ENCODE measurements at places on chromosomes 6 and 20.

DNA sequence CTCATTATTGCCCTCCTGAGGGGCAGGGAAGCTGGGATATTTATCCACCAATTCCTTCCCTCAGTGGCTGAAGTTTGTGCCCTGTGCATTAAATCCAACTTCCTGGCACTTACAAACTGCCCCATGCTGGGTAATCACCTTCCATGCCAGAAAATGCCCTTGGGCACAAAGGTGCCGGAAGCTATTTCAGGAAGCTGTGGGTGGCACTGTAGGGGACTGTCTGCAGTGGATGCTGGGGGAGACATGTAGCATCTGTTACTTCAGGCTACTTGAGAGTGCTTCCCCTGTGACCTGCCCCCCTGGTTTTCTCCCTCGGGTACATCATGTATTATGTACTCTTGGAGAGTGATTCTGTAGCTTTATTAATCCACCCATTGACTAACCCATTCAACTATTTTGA, 24.7 kb upstream of the RALGAPA2 start:
- no peak for DNase-seq

GRCh38 chr6:378090-378957, 13.2 kb upstream of the IRF4 start:
- no peak for DNase-seq

- no peak for DNase-seq
These were observed 470.4 kb upstream of the SLC35B3 start for GRCh38 chr6:8905757-8906156.

DNA sequence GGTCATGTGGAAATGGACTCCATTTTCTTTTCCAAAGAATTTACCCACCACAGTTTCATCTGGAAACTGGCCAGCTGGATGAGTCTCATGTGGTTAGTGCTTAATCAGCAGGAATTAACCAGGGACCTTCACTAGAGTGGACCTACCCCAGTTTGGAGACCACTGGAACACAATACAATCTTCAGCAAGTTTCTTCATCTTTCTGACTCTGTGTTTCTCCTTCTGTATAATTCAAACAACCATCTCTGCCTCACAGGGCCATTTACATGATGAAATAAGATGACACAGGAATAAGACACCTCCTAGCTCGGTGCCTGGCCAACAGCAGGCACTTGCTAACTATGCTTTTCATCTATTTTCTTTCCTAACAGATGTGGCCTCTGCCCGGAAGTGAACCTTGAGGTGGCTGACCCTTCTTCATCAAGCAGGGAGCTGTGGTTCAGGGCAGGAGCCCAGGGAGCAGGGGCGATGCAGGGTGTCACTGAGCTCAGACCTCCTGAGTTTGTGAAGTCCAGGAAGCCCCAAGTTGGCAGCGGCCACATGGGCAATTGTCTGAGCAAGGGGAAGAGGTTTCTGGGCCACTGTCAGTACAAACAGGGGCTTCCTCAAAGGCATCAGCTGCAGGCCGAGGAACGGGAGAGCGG, 98.8 kb downstream of the SOD2 start:
- DNase-seq = no peak

DNA sequence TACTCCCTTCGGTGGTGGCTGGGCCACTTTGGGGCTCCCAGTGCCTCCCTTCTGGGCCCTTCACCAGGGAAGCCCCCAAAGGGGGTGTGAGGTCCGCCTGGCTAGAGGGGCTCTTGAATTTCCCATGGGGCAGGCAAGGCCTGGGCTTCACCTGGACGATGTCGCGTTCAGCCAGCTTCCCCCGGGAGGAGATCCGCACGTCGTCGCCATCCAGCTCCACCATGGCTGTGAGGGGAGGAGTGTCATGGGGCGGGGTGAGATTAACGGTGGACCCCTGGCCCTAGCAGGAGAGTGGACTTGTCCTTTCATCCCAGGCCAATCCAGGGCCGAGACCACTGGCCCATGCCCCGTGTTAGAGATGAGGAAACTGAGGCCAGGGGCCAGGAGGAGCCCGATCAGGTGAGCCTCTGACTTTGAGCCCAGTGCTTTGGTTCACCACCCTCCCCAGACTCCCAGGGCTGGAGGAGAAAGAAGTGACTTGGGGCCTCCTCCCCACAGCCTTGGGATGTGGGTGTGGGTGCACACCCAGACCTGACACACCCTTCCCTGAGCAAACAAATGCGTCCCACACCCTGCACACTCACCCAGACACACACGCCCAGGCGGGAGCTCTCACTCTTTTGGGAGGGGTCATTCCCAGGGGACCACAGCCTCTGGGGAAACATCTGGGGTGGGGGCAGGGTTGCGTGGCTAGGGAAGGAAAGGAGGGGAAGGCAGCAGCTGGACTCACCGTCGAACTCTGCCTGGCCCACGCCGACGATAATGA, 46.1 kb downstream of the RAB44 start:
- no peak for DNase-seq

GRCh38 chr20:6882561-6883291, 115.2 kb downstream of the BMP2 start:
- DNase-seq = no peak

DNA sequence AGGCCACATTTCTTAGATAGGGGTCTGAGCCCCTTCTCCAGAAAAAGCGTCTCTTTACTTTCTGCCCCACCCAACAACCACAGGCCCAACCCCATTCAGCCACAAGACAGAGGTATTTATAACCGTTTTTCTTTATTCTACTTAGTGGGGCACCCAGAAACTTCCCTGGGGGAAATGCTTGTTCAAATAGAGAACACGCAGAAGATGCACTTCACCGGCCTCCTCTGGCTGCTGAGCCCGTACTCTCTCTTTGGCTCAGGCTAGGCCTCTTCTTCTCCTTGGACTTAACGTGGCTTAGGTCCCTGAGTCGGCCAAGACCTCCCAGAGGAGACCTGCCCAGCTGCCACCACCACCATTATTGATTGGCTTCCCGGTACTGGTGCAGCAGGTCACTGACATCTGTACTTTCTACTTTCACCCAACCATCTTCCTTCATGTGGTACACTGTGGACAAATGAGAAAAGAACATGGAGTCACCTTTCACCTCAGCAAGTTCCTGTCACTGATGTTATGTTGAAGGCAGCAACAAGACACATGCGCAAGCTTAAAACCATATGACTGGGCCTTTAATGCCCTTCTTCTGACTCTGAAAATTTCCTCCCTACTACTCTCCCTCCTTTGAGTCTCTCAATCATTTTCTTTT, 2.2 kb upstream of the TAP2 start:
- no peak for DNase-seq

GRCh38 chr20:25085756-25086495, 4.0 kb upstream of the VSX1 start:
- DNase-seq = no peak

GRCh38 chr20:45951925-45952834, 17.7 kb downstream of the PCIF1 start:
- DNase-seq = no peak

DNA sequence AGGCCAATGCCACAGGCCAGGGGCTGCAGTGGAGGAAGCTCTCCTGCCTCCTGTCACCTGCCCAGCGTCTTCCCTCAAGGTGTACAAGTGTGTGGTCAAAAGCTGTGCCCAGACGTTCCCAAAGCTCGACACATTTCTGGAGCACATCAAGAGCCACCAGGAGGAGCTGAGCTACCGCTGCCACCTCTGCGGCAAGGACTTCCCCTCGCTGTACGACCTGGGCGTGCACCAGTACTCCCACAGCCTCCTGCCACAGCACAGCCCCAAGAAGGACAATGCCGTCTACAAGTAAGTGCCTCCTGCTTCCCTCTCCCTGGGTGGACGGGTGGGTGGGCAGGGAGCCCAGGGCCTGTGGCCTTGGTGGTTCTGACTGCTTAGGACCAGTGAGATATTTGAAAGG, 38.2 kb downstream of the ZNF341 start:
- DNase-seq = no peak

DNA sequence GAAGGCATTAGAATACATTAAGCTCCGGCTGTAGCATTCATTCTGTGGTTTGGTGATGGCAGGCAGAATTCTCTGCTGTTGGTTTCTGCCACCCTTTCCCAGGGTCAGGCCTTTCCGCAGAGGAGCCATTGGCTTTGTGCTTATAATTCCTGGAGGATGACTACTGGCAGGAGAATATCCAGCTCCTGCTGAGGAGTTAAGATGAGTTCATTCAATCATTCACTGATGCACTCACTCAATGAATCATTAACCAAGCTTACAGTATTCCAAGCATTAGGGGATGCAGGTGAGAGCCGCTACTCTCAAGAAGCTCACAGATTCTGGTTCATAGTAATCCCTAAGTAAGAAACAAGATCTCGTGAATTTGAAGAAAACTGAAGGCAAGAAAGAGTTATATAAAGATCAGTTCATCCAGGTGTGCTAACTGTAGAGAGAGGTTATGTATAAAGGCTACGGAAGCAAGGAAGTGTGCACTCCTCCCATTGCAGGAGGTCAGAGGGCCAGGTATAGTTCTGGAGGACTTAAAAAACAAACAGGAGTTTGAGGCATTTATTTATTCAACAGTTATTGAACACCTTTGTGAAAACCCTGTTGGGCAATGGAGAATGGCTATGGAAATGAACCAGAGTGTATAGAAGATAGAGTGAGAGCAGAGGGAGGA, 75.5 kb downstream of the HMGN3 start:
- no peak for DNase-seq

DNA sequence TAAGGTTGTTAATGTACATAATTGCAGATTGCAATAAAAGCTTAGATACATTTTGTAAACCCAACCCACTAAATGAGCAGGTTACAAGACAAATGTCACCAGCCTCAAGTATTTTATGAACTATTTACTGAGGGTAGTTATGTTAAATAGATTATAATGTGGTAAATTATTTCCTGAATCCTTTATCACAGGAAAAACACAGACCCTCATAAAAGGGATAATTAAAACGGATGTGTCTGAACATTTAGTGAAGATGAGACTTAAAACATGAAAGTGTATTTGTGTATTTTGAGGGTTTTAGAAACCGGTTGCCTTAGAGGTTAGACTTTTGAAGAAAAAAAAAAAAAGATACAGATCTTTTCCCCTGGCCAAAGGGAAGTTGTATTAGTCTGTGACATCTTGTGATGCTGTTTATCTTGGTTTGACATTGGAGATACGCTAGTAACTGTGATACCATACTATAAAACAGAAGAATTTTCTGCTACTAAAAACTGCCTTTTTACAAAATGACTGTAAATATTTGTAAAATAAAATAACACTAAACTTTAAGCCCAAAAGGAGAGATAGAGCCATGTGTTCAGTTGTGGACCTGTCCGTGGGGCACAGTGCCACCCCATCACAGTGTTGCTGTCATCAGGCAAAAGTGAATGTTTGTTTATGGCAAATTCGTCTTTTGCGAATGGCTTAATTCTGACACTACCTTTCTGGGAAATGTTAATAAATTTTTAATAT, 9.7 kb downstream of the DYNLT1 start:
- no peak for DNase-seq

DNA sequence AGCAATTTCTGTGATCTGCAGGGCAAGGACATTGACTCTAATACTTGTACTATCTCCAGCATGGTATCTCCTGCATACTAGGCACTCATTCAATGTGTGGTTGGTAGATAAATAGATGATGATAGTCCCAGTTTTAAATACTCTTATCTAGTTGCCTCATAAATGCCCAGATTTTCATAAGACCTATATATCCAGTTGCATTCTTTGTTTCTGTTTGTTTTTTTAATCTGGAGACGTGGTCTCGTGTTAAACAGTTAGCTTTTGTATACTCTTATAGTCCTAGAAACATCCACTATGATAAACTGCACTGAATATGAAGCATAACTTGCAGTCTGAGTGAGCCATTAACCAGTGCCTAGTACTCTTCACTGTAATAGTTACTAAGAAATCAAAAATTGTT, 35.5 kb upstream of the SUMO4 start:
- DNase-seq = no peak

- no peak for DNase-seq
These were observed 48.9 kb upstream of the SYNDIG1 start for GRCh38 chr20:24420567-24420966.

Measured in ELF-1 (cell line).